Spleen (tissue), 13 donors: ENCODE measurements at places on chromosomes 2 and 18.

DNA sequence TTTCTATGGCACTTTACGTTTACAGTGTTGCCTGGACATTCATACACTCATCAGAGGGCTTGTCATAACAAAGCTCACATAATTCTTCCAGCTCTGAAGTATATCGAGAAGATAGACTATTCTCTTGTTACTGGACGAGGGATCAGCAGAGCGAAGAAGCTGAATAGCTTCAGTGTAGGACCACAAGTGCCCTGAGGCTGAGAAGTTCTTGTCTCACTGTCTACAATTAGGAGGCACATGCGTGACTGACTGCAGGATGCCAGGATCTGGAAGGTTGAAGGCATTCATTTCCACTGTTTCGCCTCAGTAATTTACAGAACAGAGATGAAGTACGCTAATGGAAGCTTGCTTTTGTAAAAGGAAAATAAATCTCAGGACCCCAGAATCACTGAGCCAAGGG is 9.6 kb downstream of the SH3YL1 start:
- no peak for DNase-seq

GRCh38 chr2:236616624-236617023 is 47.0 kb downstream of the ACKR3 start:
- DNase-seq, result no peak

GRCh38 chr2:176079831-176080539 is 3.8 kb downstream of the EVX2 start:
- DNase-seq, result no peak

GRCh38 chr2:234964631-234965461 is 13.0 kb downstream of the SH3BP4 start:
- peak; percentile 54 for DNase-seq

DNA sequence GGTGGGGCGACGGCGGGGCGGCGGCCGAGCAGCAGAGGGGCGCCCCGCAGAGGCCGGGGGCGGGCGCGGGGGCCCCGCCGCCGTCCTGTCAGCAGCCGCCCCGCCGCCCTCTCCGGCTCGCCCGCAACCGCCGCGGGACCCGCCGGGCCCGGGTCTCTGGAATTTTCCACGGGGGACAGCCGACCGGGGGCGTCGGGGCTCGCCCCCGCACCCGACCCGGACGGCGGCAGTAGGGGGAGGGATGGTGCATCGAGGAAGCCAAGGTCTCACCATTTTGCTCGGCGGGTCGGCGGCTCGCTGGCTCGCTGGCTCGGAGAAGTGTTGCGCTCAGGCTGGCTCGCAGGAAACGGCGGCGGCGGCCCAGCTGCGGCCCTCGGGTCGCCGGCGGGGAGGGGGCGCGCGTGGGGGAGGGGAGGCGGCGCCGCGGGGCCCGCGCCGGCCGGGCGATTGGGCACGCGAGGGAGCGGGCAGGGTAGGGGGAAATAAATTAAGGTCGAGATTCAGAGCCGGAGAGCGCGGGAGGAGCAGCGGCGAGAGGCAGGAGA is 405 bp downstream of the PPP3R1 start:
- DNase-seq, result peak; percentile 91

GRCh38 chr2:70767079-70767698 is 811 bp downstream of the ADD2 start:
- DNase-seq, result peak; percentile 80

GRCh38 chr2:241014224-241014623 is 15.8 kb downstream of the SNED1 start:
- no peak for DNase-seq

DNA sequence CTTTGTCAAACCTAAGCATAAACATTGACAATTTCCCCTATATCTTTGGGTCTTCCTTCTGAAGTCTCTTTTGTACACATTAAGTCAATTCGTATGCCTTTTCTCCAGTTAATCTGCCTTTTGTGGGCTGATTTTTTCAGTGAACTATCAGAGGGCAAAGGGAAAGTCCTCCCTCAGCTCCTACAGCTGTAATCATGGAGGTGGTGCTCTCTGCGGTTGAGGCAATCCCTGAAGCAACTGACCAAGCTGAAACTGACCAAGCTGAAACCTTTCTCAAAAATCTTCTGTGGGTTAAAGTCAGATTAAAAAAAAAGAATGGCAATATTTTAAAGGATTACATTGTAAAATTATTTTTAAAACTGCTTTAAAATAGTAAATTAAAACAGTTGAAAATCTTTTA is 105.8 kb upstream of the DNAJC10 start:
- DNase-seq, result no peak

GRCh38 chr18:36296650-36297416 is 680 bp upstream of the FHOD3 start:
- no peak for DNase-seq

GRCh38 chr2:136381722-136382633 is 264.0 kb upstream of the CXCR4 start:
- peak; percentile 84 for DNase-seq
